ENCODE measurements at places on chromosomes 5 and 9. TPM values are rescaled to one million over a fixed set of nuclear protein-coding genes. Genes with fewer than 3 reads are reported as not detected.

IL13 gene
- not detected for total RNA-seq

- H3K4me1 ChIP-seq, result no peaks in the 10 kb centered on the region
- DNase-seq, result no peak
These were observed 140.6 kb upstream of the SLC12A2 start for GRCh38 chr5:127943061-127943371.

- H3K27ac ChIP-seq, result peak overlapping the region; percentile 70
- H3K4me3 ChIP-seq, result no peak overlapping the region
- no peak for DNase-seq
- no peaks in the 10 kb centered on the region for H3K4me1 ChIP-seq
These were observed 46.8 kb downstream of the DBH start for GRCh38 chr9:133682818-133683585.

DNA sequence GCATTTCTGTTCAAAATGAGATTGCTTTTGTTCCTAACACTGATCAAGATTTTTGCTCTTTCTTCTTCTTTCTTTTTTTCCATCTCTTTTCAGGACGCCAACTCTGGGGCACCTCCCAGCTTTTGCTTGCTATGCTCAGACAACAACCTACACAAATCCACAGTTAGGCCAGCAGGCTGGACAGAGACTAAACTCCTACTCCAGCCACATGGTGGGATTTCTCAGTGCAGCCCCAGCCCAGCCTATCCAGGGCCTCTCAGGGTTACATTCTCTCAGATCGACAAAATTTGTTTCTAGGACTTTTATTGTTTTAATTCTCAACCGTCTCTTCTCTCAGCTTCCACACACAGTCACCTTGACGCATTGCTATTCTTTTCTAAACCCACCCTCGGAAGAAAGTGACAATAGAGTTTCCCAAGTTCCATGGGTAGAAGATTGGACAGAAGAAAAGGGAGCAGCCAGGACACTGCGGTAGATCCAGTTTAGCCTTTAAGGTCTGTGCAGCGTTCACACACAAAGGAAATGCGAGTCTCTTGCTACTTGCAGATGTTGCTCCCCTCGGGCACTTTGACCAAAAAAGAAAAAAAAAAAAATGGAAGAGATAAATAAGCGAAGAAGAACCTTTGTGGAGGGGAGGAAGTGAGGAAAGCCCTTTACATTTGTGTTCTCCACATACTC, 588.6 kb upstream of the GRAMD2B start:
- no peak for DNase-seq
- H3K4me1 ChIP-seq, result no peaks in the 10 kb centered on the region
- no peaks in the 10 kb centered on the region for H3K36me3 ChIP-seq

GRCh38 chr9:19216466-19216865, 14.0 kb upstream of the DENND4C start:
- H3K27me3 ChIP-seq, result no peaks in the 10 kb centered on the region
- no peaks in the 10 kb centered on the region for H3K4me1 ChIP-seq
- H3K27ac ChIP-seq, result no peak overlapping the region
- no peak overlapping the region for H3K4me3 ChIP-seq

DNA sequence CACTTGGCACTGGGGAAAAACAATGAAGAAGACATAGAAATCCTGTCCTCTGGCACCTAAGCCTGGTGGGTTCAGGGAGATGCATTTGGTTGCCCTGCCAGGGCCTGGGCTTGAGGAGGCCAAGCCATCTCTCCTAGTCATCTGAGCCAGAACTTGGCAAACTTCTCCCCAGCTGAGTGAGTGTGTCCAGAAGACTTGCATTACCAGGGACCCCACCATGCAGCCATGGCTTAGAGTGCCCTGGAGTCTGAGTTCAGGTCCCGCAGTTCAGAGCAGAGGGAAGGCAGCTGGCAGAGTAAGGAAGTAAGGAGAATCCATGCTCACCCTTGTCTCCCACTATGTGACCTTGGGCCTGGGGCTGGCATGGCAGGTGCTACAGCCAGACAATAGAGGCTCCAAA, 37.4 kb upstream of the FCN1 start:
- H3K4me1 ChIP-seq, result no peaks in the 10 kb centered on the region
- H3K4me3 ChIP-seq, result no peak overlapping the region
- H3K27me3 ChIP-seq, result no peaks in the 10 kb centered on the region
- H3K36me3 ChIP-seq, result no peaks in the 10 kb centered on the region
- no peak for DNase-seq

Data from right lobe of liver (tissue), 6 donors.